G401 (cell line): ENCODE measurements at places on chromosomes 4 and X. TPM values are rescaled to one million over a fixed set of nuclear protein-coding genes. Genes with fewer than 3 reads are reported as not detected.

DNA sequence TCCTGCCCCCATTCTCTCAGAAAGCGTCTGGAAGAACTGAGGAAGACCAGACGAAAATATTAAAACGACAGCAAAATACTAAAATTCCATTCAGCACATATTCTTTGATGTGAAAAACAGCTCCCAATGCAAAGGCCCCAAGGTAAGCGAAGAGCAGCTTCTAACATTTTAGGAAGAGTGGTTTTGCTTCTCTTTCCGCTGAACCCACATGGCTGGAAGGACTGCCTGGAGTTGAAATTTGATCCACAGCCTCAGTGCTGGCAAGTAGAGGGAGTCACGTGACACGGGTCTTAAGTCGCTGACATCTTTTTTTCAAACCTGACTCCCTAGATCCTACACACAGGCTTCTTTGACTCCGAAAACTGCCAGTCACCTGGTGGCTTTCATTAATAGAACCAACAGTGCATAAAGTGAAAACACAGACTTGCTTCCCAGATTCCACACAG, at the start of gene FAM13A:
TSS of gene FAM13A (minus strand) at position 233 of the 446 bp plus-strand sequence. CDS start at position 12, 221 bp downstream.
- peak; percentile 99 for DNase-seq

- no peak for DNase-seq
Measured at GRCh38 chr4:52001616-52002015, 18.5 kb downstream of the LRRC66 start.

GRCh38 chr4:168451744-168452390, 28.4 kb downstream of the DDX60L start:
- DNase-seq, result no peak

- no peak for DNase-seq
Measured at GRCh38 chrX:115284877-115285276, 4.6 kb upstream of the LUZP4 start.

Gene MXRA5
- 0.06 TPM in 1 of 2 replicates, not detected in the other for total RNA-seq
